ENCODE measurements at places on chromosomes 4 and X.

- DNase-seq = no peak
Measured at GRCh38 chr4:9758641-9759317, 22.7 kb upstream of the DRD5 start.

DNA sequence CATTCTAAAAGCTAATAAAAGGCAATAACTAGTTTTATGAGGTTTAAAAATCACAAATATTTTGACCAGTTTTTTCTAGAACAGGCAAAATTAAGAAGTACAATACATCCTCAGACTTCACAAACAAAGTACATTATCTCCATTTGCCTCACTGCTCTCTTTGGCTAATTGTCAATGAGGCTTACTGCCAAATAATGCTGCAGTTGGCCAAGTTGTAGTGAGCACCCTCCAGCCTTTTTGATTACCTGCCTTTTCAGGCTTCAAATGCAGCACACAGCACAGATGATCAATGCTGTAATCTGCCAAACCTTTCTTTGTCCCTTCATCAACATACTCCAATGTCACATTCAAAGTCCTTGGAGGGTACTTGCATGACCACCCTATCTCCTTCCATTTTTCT is 605.2 kb downstream of the KLHL13 start:
- DNase-seq = no peak

DNA sequence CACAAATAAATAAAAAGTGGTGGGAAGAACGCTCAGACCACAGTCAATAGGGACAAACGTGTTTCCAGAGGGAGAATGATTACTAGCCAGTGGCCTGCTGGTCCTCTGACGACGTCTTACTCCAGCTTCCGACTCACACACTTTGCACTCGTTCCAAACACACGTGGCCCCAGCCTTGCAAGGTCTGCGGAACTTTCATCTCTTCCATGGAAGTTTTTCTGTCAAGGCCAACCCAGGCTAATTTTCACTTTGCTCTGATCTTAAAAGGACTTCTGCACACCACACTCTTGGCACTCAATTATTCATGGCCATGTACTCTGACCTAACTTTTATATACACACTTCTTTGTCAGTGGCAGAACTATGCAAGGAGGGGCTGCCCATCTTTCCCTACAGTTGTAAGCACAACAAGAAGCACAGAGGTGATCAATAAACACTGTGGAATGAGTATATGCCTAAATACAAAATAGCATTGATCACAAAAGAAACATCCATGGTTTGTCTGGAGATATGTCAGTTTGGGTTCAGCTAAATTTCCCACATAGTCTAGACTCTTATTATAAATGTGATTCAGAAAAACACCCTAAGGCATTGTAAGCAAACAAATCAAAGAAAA is 69.4 kb downstream of the STX18 start:
- no peak for DNase-seq

DNA sequence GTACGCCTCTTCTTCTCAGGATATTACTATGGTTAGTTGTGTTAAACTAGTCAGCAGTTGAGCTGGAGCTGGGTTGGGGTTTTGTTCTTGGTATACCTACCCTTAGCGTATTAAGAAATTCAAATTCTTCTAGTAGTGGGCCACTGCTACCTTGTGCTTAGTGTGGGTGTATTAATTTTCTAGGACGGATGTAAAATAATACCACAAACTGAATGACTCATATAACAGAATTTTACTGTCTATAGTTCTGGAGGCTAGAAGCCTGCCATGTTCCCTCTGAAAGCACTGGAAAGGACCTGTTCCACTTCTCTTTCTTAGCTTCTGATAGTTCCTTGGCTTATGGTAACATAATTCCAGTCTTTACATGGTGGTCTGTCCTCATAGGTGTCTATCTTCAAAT is 1274.7 kb downstream of the ADGRL3 start:
- DNase-seq = no peak

GRCh38 chrX:8242431-8243020 is 71.5 kb upstream of the VCX2 start:
- no peak for DNase-seq

DNA sequence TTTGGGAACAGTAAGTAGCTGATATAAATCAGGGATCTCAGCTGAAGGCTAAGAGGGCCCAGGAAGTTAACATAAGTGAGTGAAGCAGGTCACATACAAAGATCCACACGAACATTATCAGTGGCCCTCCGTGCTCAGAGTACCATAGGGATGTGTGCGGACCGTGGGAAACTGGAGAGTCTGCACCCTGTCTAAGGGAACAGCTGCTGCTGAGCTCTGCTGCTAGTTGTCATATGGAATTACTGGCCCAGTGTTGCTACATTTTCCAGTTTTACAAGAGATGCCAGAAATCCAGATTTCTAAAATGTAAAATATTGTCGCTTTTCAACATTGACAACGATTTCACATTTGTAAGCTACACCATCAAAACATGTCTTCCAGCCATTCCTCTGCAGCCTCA is 90.5 kb downstream of the RTL5 start:
- DNase-seq = no peak

DNA sequence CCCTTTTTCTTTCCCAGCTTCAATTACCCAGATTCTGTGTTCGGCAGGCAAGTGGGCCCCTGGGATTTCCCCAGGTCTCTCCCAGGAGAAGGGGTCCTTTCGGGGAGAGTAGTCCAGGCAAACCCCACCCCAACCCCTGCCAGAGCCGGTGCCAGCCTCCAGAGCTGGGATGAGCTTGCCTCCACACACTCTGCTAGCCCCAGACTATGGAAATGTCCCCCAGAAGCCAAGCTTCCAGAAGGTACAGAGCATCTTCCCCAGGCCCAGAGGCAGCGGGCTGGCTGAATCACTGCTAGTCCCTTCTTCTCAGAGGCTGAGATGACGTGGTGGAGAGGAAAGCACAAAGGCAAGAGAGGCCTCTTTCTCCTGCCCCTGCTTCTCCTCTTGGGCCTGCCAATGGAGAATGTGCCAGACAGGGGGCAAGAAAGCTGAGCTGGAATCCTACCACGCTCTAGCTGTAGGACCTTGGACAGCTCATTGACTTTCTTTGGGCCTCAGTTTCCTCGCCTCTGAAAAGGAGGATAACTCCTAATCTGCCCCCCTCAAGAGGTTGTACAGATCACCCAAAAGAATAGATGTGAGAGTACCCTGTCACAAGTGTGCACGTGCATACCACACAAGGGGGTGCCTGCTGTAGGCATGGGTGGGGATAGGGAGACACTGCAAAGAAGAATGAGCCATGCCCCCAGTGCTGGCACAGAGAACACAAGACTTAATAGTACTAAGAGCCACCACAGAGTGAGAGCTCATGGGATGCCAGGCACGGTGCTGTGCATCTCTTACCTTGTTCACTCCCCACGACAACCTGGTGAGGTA is 2.1 kb downstream of the SASH3 start:
- DNase-seq = no peak

DNA sequence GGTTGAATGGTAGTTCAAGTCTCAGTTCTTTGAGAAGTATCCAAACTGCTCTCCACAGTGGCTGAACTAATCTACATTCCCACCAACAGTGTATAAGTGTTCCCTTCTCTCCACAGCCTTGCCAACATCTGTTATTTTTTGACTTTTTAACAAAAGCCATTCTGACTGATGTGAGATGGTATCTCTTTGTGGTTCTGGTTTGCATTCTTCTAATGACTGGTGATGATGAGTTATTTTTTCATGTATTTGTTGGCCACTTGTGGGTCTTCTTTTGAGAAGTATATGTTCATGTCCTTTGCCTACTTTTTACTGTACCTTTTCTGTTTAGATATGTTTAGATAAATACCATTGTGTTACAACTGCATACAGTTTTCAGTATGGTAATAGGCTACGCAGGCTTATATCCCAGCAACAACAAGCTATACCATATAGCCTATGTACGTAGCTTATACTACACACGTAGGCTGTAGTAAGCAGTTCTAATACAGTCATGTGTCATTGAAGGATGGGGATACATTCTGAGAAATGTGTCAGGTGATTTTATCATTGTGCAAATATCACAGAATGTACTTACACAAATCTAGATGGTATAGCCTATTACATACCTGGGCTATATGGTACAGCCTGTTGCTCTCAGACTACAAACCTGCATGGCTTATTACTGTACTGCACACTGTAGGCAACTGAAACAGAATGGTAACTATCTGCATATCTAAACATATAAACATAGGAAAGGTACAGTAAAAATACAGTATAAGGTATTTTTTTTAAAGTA is 28.1 kb downstream of the KLHL8 start:
- no peak for DNase-seq

GRCh38 chr4:88008122-88008742 is 797 bp downstream of the PKD2 start:
- DNase-seq = no peak

DNA sequence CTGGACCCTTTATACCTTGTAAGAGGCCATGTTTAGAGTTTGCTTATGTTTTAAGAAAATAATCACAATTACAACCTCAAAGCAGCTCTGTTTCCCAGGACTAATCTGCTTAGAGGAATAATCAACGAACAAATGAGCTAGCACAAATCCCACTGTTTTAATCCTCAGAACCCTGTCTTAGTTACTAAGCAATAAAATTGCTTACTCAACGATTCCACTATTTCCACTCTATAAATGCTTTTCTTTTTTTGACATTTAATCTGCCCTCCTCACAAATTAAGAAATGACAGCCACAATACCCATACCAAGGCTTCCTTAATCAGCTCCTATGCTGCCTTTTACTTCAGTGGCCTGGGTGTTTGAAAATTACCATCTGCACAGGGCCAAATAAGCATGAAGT is 48.8 kb downstream of the FAM120C start:
- DNase-seq = no peak

DNA sequence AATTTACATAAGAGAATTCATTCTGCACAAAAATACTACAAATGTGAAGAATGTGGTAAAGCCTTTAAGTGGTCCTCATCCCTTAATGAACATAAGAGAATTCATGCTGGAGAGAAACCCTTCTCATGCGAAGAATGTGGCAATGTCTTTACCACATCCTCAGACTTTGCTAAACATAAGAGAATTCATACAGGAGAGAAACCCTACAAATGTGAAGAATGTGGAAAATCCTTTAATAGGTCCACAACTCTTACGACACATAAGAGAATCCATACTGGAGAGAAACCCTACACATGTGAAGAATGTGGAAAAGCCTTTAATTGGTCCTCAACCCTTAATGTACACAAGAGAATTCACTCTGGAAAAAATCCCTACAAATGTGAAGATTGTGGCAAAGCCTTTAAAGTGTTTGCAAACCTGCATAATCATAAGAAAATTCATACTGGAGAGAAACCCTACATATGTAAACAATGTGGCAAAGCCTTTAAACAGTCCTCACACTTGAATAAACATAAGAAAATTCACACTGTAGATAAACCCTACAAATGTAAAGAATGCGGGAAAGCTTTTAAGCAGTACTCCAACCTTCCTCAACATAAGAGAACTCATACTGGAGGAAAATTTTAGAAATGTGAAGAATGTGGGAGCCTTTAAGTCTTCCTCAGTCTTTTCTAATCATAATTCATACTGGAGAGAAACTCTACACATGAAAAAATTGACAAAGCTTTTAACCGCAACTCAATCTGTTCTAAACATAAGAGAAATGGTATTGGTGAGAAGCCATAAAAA is 37.4 kb downstream of the ZNF718 start:
- no peak for DNase-seq

GRCh38 chrX:44462850-44463249 is 79.8 kb downstream of the FUNDC1 start:
- no peak for DNase-seq

DNA sequence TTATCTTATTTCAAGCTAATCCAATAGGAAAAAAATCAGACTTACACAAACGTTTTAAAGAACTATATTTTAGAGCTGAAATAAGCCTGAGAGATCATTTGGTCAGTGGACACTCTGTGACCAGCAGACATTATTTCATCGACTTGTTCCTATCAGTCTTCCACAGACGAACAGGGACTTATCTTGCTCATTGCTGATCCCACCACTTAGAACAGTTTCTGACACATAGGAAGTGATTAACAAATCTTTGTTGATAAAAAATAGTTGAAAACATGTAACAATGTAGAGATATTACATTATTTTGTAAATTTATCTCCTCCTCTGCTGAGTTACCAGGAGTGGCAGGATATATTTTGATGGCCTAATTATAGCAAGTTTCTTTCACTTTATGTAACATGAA is 65.8 kb downstream of the TAPT1 start:
- DNase-seq = no peak

- DNase-seq = peak; percentile 2
Measured at GRCh38 chrX:10327651-10328050, 170.9 kb downstream of the CLCN4 start.

DNA sequence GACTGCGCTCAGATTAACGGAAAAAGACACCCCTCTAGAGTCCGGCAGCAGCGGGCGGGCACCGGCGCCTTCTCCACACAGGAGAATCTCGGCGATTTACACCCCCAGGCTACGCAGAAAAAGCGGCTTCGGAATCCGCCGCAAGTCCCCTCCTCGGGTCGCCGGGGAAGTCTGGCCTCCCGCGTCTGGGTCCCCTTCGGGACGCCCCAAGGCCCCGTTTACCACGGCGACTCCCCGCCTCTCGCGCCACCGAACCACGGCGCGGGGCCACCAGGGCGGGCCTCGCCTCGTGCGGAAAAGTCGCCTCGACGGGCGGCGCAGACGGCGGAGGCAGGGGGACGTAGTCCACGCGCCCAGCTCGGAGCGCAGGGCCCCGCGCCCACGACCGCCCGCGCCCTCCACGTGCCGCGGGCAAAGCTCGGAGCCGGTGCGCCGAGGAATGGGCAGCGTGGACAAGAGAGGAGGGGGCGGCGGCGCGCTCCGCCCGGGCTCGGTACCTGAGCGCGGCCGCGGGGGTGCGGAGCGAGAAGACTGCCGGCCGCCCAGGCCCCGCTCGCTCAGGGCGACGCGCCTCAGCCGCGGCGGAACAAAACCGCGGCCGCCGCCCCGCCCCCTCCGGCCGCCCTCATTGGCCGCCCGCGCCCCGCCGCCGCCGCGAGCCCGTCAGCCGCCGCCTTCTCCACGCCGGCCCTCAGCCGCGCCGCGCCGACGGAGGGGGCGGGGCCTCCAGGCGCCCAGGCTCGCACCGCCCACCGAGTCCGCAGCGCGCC is at the start of gene FAM53A:
Gene FAM53A, minus strand, starts transcription at position 578 of the 770 bp plus-strand sequence. CDS start 15,572 bp downstream, outside the sequence.
- peak; percentile 47 for DNase-seq

DNA sequence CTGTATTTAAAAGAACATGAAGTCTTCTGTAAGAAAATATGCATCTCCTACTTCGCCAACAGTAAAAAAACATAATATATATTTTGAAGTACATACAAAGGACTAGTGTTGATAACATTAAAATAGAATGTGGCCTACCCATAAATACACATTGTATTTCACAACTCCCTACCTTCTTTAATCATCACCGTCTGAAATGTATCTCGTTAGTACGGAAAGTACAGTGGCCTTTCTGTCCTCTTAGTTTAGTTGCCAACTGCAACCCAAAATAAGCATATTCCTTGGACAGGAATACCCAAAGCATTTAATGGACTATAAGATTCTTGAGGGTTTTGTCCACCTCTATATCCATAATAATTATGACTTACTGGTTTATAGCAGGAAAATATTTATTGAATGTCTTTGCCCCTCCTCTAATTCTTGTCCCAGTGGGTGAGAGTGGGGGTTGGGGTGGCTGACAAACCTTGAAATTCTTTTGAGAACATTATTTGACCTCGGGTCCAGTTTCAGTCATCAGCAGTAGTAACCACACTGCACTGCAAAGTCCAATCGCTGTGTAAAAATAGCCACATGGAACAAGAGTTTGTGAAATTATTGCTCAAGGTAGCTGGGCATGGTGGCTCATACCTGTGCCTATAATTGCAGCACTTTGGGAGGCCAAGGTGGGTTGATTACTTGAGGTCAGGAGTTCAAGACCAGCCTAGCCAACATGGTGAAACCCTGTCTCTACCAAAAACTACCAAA is 474.5 kb downstream of the KLHL13 start:
- no peak for DNase-seq
